ENCODE measurements at places on chromosomes 1 and 21.

DNA sequence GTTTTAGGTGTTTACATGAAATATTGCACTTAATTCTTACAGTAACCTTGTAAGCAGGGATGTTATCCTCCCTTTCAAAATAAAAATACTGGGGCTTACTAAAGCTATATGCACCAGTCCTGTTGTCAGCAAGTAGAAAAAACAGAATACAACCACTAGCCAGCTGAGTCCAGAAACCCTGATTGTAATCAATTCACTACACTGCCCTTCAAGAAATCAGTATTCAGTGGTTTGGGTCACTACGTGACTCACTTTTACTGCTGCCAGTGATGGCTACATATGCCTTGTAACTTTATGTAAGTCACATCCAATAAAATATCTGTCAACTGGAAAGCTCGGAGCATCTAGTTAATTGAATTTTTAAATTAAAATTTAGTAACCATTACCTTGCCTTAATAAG, 376.3 kb upstream of the DEPDC1 start:
- no peak for DNase-seq

DNA sequence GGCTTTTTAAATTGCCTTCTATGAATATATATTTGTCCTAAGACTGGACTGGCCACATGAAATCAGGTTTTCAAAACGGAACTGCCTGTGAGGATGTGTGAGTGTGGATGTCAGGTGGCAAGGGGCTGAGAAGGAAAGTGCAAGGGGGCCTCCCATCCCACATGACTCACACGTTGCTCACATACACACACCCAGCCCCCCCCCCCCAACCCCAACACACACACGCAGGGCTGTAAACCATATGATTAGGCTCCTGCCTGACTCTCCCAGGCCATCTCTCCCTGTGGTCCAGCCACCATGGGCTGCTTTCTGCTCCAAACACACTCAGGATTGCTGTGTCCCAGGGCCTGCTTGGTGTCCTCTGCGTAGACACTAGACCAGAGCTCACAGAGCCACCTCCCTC, 22.4 kb downstream of the DEGS1 start:
- peak; percentile 84 for DNase-seq

DNA sequence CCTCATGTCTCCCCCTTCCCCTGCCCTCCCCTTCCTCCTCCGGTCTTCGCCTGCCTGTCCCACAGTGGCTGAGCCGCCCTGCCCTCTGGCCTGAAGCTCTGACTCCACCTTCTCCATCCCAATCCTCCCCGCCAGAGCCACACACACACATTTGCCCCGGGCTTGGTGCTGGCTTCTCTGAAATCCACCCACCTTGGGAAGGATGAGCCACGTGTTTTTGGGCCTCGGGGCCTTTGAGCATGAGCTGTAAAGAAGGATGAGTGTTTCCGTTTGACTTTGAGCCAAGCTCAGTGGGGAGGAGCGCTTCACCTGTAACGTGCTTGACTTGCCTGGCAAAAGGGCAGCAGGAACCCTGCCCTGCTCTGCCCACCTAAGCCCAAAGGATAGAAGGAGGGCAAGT, 295.1 kb downstream of the SIPA1L2 start:
- DNase-seq, result peak; percentile 98

DNA sequence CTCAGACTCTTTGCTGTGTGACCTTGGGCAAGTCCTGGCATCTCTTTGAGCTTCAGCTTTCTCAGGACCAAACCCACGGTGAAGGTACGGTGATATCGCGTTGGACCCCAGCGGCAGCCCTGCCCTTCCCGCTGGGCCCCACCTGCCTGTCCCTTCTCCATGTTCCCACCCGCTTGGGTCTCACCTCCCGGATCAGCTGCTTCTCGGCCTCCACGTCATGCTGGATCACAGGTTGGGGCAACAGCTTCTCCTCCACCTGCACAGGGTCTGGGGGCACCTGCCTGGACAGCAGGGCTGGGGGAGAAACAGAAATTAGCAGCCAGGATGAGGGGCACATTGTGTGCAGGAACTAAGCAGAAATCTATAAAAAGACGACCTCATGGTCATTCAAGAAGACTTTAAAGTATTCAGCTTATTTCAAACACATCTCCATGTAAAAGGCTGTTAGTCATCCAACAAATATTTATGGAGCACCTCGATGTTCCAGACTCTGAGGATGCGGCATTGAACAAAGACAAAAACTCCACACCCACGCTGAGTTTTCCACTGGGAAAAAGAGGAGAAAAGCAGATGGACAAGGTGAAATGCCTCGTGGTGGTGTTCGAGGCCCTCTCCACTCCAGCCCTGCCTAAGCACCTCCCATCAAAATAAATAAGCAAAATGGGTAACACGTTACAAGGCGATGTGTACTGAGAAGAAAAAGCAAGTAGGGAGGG, 19.5 kb downstream of the KIF17 start:
- DNase-seq, result peak; percentile 34

DNA sequence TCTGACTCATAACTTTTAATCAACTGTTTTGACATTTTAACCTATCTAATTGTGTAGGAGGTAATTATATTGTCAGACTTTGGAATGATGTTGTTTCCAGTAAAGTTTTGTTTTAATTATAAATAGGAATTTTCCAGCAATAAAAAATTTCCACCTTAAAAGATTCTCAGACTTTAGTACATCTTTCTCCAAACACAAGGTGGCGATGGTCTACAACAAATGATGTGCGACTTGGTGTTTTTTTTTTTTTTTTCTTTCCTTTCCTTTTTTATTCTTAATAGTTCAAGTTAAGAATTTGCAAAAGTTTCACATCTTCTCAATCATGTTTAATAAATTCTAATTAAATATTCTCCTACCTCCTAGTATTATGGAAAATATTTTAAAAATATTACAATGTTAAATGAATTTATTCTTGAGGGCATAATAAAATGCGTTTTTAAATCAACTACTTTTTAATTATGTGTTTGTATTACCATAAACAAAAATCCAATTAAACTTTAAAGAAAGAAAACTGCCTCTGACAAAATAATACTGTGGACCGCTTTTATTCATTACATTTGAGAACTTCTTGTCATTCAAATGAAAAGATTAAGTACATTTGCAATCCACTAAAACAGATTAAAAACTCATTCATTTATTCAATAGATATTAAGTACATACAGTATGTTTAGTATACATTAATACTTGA, 4.4 kb upstream of the ADAMTS1 start:
- DNase-seq, result peak; percentile 67

GRCh38 chr1:32122151-32122550, 14.3 kb downstream of the KPNA6 start:
- no peak for DNase-seq

DNA sequence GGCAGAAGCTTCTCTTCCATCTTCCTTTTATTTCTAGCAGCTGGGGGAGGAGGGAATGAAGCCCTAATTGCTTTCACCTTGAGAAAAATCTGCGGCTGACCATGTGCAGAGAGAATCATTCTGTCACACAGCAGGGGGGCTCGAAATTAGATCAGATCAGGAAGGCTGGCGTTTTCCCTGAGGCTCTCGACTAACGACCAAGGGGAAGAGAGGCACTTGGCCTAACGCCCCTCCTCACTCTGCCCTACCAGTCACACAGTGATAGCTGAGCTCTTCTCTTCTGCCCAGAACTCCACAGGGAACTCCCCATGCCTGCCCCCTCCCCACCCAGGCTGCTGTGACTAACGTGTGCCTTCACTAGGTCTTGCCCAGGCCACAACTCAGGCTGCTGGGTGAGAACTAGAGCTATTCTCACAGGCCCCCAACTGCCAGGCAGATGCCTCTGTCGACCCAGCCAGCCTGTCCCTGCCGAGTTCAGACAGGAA, 26.5 kb upstream of the KHDRBS1 start:
- DNase-seq, result no peak

- peak; percentile 16 for DNase-seq
Measured at GRCh38 chr1:205179842-205180241, 31.7 kb downstream of the DSTYK start.

GRCh38 chr1:234823191-234824176, 213.5 kb upstream of the IRF2BP2 start:
- no peak for DNase-seq

- DNase-seq, result no peak
Measured at GRCh38 chr1:15915991-15916390, 59.9 kb downstream of the ZBTB17 start.

- DNase-seq, result no peak
Measured at GRCh38 chr1:90274376-90274775, 279.5 kb downstream of the ZNF326 start.

GRCh38 chr1:239543873-239544272, 157.5 kb downstream of the CHRM3 start:
- no peak for DNase-seq

- no peak for DNase-seq
Measured at GRCh38 chr1:16244650-16245285, 7.8 kb upstream of the CPLANE2 start.

DNA sequence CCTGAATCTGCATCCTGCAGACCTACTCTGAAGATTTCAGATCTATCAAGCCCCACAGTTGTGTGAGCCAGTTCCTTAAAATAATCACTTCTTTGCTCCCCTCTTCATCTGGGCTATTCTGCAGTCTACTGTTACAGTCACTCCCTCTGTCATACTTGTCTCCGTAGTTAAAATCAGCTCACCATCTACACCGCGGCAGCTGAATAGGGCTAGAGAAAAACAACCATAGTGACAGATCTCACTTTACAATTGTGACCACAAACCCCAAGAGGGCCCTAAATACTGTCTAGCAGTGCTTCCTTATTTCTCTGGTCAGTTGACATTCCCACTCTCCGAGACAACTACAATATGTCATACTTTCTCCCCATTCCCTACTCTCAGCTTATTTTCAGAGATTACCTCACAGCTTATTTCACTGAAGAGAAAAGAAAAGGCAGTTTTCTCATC, 12.9 kb downstream of the DESI2 start:
- no peak for DNase-seq

DNA sequence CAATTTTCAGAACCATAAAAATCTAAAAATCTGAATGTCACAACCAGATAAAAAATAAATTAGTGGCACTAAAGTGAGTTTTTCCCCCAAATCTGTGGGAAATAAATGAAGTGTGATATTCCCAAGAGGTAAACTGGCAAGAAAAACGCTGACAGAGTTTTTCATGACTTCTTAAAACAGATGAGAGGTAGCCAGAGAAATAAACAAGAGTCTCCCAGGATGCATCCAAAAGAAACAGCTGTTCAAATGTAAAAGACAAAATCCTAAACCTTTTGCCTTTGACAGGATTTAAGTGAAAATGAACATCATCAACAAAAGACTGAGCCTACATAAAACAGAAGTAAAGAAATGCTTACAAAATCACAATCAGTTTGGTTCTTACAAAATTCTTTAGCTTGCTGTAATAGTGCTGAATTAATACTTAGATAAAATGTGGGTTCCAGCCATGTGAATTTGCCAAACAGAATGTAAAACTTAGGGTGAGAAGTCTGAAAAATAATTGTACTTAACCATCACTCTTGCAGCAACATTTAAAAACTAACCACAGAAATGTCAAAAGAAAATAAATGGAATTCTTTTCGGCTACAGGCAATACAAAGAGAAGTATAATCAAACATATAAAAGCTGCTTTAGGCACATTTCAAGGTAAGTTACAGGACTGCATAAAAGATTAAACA, 133.6 kb downstream of the EIF4G3 start:
- no peak for DNase-seq

- DNase-seq, result no peak
Measured at GRCh38 chr1:185823467-185823866, 89.3 kb downstream of the HMCN1 start.

GRCh38 chr1:59833022-59833421, 18.3 kb downstream of the HOOK1 start:
- peak; percentile 55 for DNase-seq

- peak; percentile 94 for DNase-seq
Measured at GRCh38 chr1:75672528-75673393, 51.7 kb upstream of the ACADM start.

GRCh38 chr21:42295845-42296244, 19.4 kb downstream of the TFF3 start:
- DNase-seq, result no peak

GRCh38 chr1:245673881-245674414, 519.2 kb downstream of the KIF26B start:
- DNase-seq, result no peak

GRCh38 chr1:155890251-155890650, 20.9 kb downstream of the RIT1 start:
- no peak for DNase-seq

- DNase-seq, result peak; percentile 99
Measured at GRCh38 chr21:34813266-34813894, 144.6 kb downstream of the CLIC6 start.

GRCh38 chr21:39373634-39374033, 24.7 kb upstream of the HMGN1 start:
- peak; percentile 72 for DNase-seq

- DNase-seq, result no peak
Measured at GRCh38 chr1:218558271-218558810, 213.2 kb downstream of the TGFB2 start.

GRCh38 chr1:55645270-55645669, 430.1 kb upstream of the USP24 start:
- DNase-seq, result no peak
